M059J (cell line): ENCODE measurements at places on chromosomes 11 and 22.

DNA sequence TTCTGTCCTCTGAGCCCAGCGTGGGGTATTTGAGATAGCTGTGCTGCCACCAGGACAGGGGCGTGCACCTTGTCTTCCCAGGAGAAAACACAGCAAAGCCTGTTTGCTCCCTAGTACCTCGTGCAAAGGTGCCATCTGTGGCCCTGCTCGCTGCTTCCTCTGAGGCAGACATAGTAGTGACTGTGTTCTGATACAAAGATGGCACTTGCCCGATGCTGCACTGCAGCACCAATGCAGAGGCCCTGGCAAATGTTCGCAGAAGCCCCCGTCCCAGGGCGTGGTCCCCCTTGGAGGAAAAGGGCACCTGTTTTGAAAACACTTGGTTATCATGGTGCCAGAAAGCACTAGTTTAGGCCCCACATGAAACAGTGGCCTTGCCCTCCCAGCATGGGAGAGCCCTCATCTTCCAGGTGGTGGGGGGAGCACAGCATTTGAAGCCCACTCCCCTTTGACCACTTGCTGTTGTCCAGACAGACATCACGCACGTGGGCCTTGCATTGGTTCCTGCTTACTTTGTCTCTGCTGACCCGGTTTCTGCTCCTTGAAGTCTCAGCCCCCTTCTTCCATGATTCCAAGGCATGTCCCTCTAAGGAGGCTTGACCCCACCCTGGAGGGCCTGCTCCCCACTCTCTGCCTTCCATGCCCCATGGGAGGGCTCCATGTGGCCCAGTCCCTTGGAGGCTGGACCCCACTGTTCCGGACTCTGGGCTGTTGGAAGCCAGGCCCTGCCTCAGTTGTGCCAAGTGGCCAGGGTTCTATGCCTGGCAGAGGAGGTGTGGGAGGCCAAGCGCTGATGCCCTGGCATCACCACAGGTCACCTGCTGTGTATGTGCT lies 109.4 kb downstream of the KCNQ1OT1 start:
- no peak for DNase-seq

- no peak for DNase-seq
These were observed 747.3 kb downstream of the LUZP2 start for GRCh38 chr11:25244126-25244525.

DNA sequence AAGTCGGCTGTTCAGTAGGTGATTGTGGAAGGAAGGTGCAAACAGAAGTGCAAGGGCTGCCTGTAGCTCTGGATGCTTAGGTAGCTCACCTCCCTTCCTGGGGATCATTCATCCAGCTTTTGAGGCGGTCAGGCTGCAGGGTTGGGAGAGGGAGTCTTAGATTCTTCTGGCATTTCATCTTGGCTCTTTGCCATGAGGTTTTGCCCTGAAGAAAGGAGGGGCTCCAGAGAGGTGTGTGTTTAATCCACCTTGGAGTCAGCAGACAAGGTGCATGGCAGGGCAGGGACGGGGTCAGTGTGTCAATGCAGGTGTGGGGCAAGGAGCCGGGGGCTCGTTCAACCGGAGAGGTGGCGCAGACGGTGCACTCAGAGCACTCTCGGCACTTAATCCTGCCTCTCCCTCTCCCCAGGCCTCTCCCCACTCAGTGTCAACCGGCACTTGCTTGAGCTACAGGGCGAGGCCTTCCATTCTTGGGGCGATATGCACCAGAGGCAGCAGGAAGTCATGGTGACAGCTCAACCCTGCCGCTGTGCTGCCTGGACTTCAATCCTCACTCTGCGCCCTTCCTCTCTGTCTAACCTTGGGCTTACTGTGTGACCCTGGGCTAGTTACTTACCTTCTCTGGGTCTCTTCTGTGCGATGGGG lies 7.2 kb downstream of the ADAMTS15 start:
- DNase-seq = no peak

DNA sequence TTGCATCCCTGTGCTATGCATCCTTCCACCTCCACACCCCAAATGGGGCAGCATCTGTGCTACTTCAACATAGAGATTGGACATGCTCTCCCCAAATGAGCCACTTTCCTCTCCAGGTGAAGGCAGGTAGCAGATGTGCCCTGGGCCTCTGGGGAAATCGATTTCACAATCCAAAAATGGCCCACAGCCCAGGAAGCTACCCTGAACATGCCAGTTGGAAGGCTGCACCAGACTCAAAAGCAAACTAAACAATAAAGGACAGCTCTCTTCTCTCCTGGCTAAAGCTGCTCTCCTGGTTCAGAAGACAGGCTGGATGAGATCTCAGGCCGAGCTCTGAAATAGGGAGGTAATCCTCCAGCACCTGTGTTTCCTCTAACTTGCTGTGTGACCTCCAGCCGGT lies 19.7 kb downstream of the ISX start:
- DNase-seq = no peak

DNA sequence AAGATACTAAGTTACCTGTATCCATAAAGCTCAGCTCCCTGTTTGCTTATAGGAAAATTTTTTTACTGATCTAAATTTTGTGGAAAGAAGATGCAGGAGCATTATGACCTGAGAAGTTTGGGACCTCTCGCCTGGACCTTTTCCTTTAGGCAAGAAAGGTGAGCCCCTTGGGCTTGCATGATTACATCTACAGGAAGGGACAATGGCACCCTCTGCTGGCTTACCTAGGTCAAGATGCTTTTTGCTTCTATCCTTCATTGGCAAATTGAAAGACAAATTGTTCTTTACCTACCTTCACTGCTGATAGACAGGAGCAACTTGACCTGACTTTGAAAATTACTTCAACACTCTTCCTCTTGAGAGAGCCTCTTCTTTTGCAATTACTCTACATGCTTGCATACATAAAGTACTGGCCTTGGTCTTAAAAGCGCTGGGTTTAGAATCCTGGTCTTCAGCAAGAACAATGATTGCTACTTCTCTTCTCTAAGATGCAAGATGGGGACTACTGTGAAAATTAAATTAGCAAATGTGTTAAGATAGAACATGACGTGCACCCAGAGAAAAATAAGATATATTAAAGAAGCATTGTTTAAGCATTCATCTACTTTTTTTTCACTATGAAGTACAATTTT lies 147.2 kb downstream of the TRPC6 start:
- DNase-seq = peak; percentile 52

- peak; percentile 36 for DNase-seq
These were observed 4.6 kb upstream of the RNF185 start for GRCh38 chr22:31155422-31155821.

- no peak for DNase-seq
These were observed 5.7 kb downstream of the APOBEC3D start for GRCh38 chr22:39026509-39027150.

GRCh38 chr11:10041748-10042446 lies 252.1 kb downstream of the SBF2 start:
- DNase-seq = no peak

DNA sequence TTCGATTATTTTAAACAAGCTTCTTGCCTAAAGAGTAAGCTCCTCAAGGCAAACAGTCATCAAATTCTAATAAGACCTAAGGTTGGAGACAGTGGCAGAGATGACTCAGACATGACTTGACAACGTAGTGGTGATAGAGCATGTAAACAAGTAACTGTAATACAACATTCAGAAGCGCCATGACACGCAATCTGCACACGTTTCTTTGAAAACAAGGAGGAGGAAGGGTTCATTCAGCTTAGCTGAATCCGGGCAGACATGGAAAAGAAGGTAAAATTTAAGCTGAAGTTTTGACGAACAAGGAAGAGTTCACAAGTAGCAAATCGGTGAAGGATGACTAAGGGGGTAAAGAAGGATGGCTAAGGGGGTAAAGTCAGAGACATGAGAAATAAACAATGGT lies 152.4 kb upstream of the ZC3H12C start:
- DNase-seq = peak; percentile 99

GRCh38 chr11:2666401-2666741 lies 33.4 kb downstream of the KCNQ1OT1 start:
- no peak for DNase-seq

DNA sequence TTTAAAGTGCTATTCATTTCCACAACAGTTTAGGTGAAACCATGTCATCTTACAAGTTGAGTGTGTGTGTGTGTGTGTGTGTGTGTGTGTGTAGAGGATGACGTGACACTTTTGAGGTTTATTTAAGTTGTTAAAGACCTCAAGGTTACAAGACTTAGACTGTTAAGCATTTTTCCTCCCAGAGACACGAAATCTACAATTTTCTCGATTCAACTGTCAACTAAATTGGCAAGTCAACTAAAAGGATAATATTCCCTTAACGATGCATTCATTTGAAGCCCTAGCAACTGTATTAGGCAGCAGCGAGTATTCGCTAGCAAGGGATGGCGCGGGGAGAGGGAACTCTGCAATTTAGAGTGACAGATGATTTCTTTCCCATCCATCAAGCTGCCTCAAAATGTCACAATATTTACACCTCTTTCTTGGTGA lies 17.6 kb upstream of the BDNF start:
- DNase-seq = no peak

DNA sequence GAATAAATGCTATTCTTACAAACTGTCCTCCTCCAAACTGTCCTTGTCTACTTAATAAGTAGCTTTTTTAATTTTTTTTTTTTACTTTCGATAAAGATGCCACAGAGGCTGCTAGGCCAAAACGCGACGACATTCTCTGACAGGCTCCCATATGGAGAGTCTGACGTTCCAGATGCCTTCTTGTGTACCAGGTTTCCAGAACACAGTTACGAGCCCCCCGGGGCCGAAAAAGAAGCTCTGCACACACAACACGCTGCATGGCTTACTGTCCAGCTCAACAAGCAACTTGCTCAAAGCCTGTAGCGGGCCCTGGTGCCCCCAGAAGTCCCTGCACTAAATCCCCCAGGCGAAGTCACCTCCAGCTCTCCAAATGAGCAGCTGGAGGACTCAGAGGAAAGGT lies 39.3 kb downstream of the LARGE1 start:
- DNase-seq = no peak

GRCh38 chr22:20116376-20116950 lies 559 bp downstream of the RANBP1 start:
- no peak for DNase-seq

- no peak for DNase-seq
These were observed 242.1 kb upstream of the KIRREL3 start for GRCh38 chr11:127242676-127243075.

GRCh38 chr11:77547863-77548551 lies 41.7 kb upstream of the AQP11 start:
- peak; percentile 77 for DNase-seq

GRCh38 chr11:48122246-48122645 lies 94.4 kb upstream of the OR4B1 start:
- no peak for DNase-seq

- DNase-seq = no peak
These were observed 33.9 kb upstream of the PANX2 start for GRCh38 chr22:50136581-50137015.

DNA sequence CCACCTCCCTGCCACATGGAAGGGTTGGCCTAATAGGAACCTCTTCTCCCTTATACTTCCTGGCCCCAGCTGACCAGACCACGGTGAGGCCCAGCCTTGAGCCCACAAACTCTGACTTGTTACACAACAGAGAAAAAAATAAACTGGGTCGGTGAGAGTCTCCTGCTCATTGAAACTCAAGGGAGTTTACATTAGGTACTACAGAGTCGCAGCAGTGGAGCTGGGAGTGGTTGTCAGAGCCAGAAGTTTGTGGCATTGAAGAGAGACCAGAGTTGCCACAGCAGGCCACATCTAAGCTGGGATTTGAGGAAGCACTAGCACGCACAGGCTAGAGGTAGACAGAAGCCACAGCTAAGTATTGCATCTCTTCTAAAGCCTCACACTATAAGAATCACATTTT lies 296.2 kb downstream of the DDX10 start:
- DNase-seq = no peak

DNA sequence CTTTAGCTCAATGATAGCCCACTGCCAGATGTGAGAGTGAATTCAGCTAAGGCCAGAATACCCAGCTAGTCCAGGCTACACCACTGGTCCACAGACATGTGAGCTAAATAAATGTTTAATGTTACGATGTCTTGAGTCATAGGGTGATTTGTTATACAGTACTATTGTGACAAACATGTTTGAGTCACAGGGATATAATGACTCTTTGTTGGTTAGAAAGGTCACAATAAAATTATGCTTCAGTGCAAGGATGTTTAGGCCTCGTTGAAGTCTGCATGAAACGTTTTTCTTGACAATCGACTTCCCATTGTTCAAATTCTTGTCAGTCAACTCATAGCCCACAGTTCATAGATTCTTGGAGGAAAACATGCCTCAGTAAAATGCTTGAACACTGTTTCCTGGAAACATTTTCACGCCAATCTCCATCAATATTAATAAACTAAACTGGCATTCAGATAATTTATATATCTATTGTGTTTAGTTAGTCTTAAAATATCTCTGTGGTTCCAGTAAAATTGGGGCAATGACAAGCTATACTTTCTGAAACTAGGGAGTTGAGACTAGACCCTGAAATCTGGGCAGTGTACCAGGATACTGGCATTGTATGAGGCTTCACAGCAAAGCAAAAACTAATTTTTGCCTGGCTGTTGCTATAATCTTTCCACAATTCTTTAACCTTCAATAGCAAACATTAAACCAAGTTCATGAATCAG lies 650.8 kb upstream of the KIRREL3 start:
- DNase-seq = peak; percentile 96

GRCh38 chr11:119025978-119026766 lies 4.5 kb downstream of the SLC37A4 start:
- DNase-seq = no peak

- DNase-seq = no peak
These were observed 10.5 kb upstream of the ZFTA start for GRCh38 chr11:63779039-63779438.

DNA sequence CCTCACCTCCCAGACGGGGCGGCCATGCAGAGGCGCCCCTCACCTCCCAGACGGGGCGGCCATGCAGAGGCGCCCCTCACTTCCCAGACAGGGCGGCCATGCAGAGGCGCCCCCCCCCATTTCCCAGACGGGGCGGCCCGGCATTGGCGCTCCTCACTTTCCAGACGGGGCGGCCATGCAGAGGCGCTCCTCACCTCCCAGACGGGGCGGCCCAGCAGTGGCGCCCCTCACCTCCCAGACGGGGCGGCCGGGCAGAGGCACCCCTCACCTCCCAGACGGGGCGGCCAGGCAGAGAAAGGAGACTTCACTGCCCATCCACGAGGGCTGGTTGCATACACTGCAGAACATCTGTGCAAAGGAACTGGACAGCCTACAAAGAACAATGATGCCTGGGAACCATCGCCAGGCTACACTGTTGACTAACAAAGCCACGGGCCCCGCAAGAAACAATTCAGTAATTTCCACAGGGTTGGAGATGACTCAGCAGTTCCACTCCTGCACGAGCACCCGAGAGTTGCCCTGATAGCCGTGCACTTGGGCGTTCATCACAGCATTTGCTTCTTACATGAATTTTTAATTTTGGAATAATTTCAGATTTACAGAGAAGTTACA lies 58.7 kb downstream of the CTTN start:
- peak; percentile 36 for DNase-seq
